ENCODE measurements at places on chromosomes 2 and 18. TPM values are rescaled to one million over a fixed set of nuclear protein-coding genes. Genes with fewer than 3 reads are reported as not detected.

Gene TYW5
- 6.4 TPM for total RNA-seq

GRCh38 chr18:13604786-13605185, 121.6 kb downstream of the FAM210A start:
- DNase-seq: no peak

- no peak for DNase-seq
Observed at GRCh38 chr2:14952400-14952963, 320.0 kb downstream of the LRATD1 start.

GRCh38 chr2:106159866-106160785, 34.0 kb downstream of the UXS1 start:
- DNase-seq: no peak

Gene EPAS1
- 127 TPM for total RNA-seq

- DNase-seq: no peak
Observed at GRCh38 chr18:1995041-1995612, 576.2 kb downstream of the METTL4 start.

All from PC-9 (cell line).